ENCODE measurements at places on chromosomes 16 and 17.

- peak; percentile 90 for DNase-seq
Measured at GRCh38 chr17:75516255-75516618, at the start of gene TSEN54. Gene TSEN54 (plus strand): TSS chr17:75516528. CDS start chr17:75516561, 33 bp downstream.

GRCh38 chr17:74008196-74008595 is 195.3 kb upstream of the RPL38 start:
- peak; percentile 88 for DNase-seq

DNA sequence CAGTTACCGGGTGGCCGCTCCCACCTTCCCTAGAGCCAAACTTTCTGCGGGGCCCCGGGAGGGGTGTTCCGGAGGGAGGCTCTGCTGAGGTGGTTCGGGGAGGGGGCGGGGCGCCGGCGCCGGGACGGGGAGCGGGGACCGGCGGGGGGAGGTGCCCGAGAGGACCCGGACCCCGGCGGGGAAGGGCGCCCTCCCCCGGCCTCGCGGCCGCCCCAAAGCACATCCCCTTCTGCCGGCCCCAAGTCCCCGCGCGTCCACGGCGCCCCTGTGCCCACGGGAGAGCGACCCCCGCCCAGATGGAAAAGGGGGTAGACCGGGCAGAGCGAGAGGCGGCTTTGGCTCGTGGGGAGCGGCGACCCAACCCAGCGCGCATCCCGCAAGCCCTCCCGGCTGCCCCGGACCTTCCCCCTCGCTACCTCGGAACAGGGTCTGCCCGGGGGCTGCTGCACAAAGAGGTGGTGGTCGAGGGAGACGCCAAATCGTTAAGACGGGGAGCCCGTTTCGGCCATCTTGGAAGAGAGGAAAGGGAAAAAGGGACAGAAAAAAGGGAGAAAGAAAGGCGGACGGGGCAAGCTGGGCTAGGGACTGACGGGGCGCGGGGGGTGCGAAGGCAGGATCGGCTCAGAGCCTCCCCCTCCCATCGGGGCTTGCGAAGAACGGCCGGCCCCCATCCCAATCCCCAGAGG is 530 bp downstream of the PCGF2 start:
- DNase-seq = peak; percentile 54

DNA sequence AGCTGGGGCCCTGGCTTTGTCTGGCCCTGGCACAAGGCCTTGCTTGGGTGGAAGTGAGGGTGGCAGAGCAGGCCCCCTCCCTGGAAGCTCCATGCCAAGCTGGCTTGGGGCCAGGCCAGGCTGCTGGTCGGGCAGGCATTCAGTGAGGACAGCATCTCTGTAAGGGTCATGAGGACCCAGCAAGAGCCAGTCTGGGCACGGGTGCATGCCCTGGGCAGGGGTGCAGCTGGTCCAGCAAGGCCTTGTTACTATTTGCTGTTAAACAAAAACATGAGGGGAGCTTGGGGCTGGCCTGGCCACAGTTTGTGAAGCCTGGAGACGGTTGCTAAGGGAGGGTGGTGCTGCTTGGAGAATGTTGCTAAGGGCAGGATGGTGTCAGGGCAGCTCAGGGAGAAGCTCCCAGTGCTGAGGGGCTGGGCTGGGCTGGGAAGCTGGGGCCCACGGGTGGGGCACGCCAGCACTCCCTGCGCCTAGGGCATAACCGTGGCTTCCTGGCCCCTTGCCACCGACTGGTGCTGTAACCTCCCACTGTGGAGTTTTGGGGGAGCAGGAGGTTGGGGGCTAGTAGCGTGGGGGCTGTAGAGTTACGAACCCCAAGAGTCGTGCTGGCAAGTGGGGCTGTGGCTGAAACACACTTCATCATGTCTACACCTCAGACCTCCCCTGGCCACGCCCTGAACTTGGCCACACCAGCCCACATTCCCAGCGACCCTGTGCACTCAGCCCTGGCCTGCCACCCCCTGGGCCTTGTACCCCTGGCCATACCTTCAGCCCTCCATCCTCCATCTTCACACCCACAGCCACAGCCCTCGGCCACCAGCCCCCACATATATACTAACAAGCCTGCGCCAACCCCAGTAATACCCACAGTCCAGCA is 1.6 kb downstream of the TPPP3 start:
- DNase-seq = peak; percentile 33

GRCh38 chr17:81489998-81490992 is 22.3 kb downstream of the ACTG1 start:
- no peak for DNase-seq

- DNase-seq = no peak
Measured at GRCh38 chr17:17377071-17377967, 74.1 kb downstream of the NT5M start.

- DNase-seq = no peak
Measured at GRCh38 chr17:5715478-5715877, 131.2 kb upstream of the NLRP1 start.
